Esophagus squamous epithelium (tissue), 5 donors: ENCODE measurements at places on chromosomes 2 and 18.

DNA sequence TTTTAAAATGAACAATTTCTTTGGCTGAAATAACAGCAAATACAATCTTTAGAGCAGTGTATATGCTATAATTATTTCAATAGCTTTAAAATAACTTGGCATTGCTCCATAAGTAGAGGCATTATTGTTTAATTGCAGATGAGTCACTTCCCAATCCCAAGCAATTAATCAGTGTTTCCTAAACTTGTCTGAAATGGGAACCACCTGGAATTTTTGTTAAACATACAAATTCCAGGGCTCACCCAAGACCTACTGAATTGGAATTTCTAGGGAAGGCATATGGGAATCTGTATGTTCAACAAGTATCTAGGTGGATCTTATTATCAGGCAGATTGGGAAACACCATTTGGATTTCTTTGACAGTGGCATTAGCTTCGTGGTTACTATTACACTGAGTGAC is 27.1 kb upstream of the FMNL2 start:
- DNase-seq: no peak

DNA sequence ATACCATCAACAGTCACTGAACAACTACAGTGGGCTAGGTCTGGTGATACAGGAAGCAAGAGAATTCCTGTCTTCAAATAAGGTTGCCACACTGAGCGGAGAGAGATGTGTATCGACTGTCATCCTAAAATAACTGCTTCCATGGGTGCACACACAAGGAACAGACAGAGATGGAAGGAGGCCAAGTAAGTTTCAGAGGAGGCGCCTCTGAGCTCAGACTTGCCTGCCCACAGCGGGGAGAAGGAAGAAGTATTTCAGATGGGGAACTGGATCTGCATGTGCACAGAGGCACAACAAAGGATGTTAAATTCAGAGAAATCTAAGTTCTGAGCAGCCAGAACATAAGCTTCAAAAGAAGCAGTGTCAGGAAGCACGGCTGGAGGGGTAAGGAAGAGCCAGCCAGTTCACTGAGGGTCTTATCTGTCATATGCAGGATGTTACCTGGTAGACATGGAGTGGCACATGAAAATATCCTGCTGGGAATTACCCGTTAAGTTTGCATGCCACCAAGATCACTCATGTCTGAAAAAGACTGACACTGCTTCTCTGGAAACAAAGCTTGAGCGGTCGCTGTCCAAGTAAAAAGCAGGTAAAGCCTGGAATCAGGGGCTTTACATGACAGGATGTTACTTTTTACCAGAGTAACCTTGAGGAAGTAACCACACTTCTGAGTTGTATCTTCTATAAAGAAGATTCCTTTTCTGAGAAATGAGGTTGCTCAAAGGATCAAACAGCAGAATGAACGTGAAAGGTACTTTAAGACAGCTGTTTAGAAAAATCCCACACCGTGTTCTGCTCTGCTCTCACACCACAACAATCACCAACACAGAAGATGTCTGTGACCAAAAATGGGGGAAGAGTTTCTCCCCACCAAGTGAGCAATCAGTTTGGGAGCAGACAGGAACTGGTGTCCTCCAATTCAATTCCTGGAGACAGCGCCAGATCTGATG is 260.2 kb downstream of the NBAS start:
- no peak for DNase-seq

GRCh38 chr2:66456183-66457041 is 21.5 kb downstream of the MEIS1 start:
- DNase-seq: no peak

- no peak for DNase-seq
Measured at GRCh38 chr2:237511433-237511832, 24.4 kb downstream of the MLPH start.

DNA sequence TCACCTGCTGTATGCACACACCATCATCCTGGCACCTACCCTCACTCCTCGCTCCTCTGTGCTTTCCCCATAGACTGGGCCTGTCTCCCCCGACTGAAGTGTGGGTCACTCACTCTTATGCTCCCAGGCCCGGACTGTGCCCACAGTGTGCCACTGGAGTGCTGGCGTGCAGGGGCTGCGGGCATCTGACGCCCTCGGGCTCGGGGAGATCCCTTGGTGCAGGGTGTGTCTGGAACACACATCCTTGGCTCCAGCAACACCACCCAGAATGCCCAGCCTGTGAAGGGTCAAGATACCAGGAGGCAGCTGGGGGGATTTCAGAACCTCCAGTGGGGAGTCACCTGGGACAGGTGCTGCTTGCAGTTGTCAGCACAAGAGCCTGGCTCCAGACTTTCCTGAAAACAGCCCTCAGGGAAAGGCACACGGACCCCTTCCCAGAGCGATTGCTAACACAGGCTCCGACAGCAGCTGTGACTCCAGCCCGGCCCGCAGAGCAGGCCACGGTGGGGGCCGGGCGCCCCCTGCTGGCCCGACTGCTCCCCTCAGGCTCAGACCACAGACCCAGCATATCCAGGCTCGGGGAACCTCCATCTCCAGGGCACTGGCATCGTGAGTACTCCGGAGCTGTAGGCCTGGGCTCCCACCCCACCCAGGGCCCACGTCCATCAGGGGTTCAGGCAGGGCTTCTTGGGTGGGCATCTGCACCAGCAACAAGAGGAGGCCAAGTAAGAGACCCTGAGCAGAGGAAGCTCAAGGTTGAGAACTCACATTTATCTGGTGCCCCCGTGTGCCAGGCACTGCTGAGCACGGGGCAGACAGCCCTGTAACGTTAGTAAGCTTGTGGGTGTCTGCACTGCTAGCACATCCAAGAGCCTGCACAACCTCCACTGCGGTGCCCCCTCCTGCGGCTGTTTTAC is 8.6 kb downstream of the HS1BP3 start:
- DNase-seq: no peak

- no peak for DNase-seq
Measured at GRCh38 chr2:201858281-201859184, 52.2 kb downstream of the CDK15 start.

- no peak for DNase-seq
Measured at GRCh38 chr2:196520605-196521004, 118.9 kb upstream of the CCDC150 start.

- DNase-seq: no peak
Measured at GRCh38 chr18:36012891-36013290, 40.4 kb downstream of the RMP24 start.

DNA sequence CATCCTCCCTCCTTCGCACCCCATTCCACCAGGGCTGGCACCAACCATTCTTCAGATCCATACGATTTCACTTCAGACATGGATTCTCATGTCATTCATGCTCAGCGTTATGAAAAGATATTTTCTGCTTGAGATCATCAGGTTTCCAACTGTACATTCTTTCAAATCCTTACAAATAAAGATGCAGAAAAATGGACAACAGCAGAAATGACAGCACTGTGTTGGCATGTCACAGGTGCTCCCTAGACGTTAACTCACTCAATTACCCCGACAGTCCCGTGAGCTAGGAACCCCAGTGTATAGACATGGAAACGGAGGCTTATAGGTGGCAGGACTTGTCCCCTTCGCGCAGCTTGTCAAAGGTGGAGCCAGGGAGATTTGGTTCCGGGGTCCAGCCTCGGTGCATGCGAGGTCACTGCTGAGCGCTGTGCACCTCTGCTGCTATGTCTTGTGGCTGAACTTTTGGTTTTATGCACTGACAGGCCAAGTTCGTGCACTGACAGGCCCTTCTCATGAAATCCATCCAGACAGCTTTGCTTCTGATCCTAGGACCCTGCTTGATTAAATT is 17.7 kb downstream of the FHL2 start:
- DNase-seq: no peak

GRCh38 chr2:62831729-62832128 is 126.2 kb downstream of the EHBP1 start:
- no peak for DNase-seq

DNA sequence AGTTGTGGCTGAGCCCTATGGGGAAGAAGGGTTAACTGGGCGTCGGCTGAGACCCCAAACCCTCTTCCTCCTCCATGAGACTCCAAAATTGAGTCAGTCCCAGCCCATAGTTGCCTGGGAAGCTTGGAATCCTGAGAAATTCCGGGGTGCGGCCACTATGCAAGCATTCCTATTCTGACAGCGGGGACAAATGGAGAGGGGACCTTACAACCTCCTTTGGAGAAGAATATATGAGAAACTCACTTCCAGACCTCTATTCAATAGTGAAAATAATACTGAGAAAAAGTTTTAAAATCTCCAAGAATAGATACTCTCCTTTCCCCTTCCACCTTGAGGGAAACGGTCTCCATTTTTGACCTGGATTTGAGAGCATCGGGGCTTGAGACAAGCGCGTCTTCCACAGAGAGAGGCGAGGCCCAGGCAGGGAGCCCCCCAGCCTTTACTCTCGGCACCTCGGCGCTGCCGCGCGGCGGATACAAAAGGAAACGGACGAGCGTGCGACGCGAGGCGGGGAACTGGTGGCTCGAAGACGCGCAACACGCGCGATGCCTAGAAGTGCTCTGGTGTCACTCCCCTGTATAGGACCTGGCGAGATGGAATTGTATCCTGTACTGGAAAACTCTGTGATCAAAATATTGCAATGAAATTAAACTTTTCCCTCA is 11.1 kb downstream of the NR4A2 start:
- no peak for DNase-seq

- DNase-seq: no peak
Measured at GRCh38 chr18:3663870-3664512, 214.0 kb downstream of the TGIF1 start.

DNA sequence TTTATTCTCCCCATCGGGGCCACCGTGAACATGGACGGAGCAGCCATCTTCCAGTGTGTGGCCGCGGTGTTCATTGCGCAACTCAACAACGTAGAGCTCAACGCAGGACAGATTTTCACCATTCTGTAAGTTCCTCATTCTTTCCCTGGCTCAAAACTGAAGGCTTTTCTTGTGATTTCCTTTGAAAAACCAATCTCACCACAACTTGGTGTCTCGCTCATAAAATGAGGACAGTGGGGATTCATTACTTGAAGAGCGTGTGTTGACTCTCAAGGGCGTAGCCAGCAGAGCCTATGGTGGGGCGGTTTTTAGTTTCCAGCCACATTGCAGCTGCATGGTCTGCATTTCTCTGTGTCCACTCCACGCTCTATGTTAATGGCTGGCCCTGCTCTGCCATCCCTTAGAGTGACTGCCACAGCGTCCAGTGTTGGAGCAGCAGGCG is 29.0 kb downstream of the SLC1A4 start:
- DNase-seq: no peak

- no peak for DNase-seq
Measured at GRCh38 chr18:76476665-76477561, 18.1 kb downstream of the ZNF516 start.

DNA sequence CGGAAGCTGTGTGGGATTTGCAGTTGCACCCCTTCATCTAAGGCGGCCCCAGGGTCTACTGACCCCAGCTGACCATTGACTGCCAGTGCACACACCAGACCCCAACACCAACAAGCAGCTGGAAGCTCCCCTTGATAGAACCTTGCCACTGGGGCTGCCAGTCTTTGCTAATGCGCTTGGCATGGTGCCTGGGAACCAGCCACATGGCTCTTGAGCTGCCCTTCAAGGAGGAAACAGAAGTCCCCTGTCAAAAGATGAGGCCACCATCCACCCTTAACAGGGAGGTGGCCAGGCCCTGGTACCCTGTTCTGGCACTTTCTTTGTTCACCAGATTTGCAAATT is 8.6 kb downstream of the ALPI start:
- DNase-seq: no peak

DNA sequence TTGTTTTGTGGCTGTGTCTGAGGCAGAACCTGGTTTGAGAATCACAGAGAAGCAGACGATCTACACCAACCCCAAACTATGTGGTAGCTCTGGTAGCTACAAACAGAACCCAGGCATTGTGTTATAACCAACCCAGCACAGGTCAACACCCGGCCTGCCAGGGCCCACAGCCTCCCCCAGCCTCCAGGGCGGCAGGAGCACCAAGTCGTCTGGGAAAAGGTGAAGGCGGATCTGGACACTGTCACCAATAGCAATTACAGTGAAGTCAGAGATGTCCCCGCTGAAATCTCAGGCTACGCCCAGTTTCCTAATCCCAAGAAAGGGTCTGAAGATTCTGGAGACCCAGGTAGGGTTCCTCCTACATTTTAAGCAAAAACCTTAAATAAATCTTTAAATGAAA is 3.6 kb downstream of the HJURP start:
- DNase-seq: no peak

GRCh38 chr2:69780921-69781320 is 39.0 kb downstream of the ANXA4 start:
- DNase-seq: no peak
